Activated naive CD8-positive, alpha-beta T cell treated with anti-CD3 and anti-CD28 coated beads, Interleukin-2, amount 50 U/mL, for 16 hours (primary cell): ENCODE measurements at places on chromosomes 2 and 18.

- no peak for DNase-seq
Observed at GRCh38 chr2:73972846-73973245, 11.9 kb upstream of the TET3 start.

- DNase-seq = no peak
Observed at GRCh38 chr2:95017071-95017501, 8.4 kb upstream of the MAL start.

GRCh38 chr18:52451256-52451655, 111.3 kb downstream of the DCC start:
- no peak for DNase-seq

- no peak for DNase-seq
Observed at GRCh38 chr2:20148923-20149702, 75.8 kb downstream of the SDC1 start.

GRCh38 chr2:165794536-165794928, 485 bp upstream of the GALNT3 start:
- no peak for DNase-seq

- no peak for DNase-seq
Observed at GRCh38 chr2:88187038-88187676, 17.0 kb downstream of the THNSL2 start.

- DNase-seq = no peak
Observed at GRCh38 chr2:102601730-102602129, 17.6 kb upstream of the SLC9A2 start.
